ENCODE measurements at places on chromosomes 3 and 15.

DNA sequence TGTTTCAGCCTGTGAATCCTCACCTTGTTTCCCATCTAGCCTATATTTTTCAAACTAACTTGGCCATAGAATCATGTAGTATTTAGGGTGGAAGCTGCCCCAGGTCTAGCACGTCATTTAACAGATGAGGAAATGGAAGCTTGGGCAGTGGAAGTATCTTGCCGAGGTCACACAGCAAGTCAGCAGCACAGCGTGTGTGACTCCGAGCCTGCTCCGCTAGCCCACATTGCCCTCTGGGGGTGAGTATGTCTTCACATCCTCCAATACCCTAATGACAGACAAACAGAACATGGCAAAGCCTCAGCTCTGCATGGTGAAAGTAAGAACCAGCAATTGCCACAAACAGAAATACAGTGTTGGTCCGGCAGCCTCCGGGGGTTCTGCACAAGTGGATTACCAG is 2.2 kb upstream of the CCR5 start:
- peak; percentile 82 for DNase-seq

DNA sequence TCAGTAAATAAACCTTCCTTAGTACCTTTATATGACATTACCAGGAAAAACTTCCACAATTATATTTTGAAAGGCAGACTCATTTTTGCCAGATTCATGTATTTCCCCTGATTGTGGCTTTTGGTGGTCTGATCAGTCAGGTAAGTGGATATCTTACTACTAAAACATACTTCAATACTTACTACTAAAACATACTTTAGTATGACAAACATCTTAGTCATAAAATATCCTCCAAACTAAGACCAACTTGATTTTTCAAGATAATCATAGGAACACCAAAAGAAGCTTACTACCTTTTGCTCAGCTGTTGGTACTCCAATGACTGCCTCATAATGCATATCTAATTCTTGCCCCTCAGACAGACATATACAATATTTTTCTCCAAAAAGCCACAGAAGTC is 9.3 kb downstream of the TJP1 start:
- DNase-seq: no peak

DNA sequence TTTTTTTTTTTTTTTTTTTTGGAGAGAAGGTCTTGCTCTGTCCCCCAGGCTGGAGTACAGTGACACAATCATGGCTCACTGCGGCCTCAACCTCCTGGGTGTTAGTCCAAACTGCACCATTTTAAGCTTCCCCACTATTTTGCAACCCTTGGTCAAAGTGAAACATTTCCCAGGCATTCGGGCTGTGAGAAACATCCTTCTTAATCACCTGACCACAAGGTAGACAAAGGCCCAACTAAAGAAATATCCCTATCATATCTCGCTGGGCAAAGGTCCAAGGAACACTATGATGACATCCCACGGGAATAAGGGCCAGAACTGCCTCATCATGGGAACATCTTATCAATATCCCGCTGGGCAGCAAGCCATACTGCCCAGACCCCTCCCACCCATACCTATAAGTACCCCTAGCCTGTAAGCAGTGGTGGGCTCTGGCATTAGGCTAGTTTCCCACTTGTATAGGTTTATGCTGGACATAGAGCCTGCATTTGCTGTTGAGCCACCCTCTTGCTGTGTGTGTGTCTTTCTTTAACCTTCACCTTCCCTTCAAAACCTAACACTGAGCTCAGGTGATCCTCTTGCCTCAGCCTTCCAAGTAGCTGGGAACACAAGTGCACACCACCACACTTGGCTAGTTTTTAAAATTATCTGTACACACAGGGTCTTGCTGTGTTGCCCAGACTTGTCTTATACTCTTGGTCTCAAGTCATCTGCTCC is 95.2 kb downstream of the SEMA5B start:
- DNase-seq: no peak

DNA sequence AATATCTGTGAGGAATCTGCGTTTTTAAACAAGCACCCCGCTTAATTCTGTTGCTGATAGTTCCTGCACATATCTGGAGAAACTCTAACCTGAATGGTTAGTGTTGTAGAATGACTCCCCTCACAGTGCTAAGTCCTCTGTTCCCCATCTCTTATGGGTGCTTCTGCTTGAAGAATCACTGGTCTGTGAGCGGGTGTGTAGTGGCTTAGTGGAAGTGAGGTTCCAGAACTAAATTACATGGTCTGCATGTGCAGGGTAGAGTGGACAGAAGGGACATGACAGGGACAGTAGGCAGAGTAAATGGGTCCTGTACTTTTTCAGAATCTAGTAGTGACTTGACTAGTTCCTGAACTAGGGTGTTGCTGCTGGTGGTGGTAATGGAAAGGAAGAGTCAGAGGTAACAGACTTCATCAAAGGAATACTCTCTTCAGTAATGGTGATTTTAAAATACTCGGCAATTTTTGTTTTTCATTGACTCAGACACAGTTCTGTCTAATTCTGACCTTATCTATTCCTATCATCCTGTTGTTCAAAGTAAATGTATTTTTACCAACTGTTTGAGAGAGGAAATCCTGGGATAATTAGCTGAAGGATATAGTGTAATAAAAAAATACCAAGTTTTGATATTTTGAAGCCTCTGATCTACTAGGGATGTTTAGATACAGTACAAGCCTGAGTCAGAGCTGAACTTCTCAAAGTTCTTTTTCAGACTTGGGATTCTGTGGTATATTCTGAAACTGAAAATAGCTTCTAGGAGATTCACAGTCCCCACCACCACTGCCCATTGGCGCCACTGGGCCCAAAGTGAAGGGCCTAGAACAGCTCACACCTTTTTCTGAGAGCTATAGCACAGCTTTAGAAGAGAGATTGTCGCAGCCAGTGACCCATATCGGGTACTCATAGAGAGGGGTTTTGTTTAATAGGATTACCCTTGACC is 55.5 kb downstream of the FNDC3B start:
- no peak for DNase-seq

DNA sequence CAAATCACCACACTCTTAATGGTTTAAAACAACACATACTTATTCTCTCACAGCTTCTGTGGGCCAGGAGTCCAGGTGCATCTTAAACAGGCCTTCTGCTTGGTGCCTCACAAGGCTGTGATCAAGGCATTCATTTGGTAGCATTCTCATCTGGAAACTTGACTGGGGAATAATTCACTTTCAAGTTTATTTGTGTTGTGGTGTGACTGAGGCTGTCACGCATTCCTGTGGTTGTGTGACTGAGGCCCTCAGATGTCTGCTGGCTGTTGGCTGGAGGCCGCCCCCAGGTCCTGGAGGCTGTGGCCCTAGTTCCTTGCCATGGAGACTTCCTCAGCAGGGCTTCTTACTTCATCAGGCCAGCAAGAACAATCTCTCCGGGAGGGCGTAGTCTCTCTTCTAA is 16.9 kb upstream of the FAM3D start:
- DNase-seq: no peak

DNA sequence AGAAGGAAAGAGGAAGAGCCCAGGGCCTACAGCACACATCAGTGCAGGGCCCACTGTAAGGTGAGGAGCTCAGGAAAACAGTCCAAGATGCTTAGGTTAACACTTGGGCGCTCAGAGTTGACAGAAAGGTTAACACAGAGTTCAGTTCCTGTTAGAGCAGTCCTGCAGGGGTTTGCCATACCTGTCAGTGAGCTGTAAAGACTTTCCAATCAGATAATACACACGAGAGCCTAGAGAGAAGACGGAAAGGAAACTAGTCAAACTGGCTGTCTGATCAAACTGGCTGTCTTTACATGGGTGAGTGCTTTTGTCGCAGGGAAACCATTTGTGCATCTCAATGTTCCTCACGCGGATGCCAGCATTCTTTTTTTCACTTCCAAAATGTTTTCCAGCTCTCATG is 61.4 kb upstream of the ARHGEF26 start:
- peak; percentile 33 for DNase-seq

DNA sequence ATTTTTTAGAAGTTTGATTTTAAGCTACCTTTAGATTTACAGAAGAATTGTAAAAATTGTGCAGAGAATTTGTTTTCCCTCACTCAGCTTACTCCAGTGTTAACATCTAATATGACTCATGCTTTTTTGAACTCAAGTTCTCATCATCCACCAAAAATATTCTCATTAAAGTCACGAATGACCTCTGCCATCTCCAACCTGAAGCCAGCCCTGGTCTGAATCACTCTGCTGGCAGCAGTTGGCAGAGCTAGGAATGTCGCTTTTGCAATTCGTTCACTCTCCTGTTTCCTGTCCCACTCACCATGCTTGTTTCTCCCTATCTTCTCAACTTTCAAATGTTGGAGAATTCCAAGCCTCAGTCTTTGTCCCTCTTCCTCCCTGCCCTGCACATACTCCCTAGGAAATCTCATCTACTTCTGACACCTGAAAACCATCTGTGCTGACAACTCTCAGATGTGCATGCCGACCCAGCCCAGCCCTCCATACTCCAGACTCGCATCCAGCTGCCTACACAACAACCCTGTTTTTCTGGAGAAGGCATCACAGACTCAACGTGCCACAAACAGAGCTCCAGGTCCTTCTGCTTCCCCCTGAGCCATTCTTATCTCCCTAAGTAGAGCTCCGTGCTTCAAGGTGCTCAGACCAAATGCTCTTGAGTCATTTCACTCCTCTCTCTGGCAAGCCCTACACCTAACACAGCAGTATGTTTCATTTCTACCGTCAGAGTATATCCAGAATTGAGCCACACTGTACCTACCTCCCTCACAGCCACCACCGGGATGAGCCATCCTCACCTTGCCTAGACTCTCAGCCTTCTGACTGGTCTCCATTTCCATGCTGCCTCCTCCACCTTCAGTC is 24.9 kb downstream of the PRR23E start:
- no peak for DNase-seq

- peak; percentile 85 for DNase-seq
These were observed 84.2 kb upstream of the SLC4A7 start for GRCh38 chr3:27568393-27568792.

DNA sequence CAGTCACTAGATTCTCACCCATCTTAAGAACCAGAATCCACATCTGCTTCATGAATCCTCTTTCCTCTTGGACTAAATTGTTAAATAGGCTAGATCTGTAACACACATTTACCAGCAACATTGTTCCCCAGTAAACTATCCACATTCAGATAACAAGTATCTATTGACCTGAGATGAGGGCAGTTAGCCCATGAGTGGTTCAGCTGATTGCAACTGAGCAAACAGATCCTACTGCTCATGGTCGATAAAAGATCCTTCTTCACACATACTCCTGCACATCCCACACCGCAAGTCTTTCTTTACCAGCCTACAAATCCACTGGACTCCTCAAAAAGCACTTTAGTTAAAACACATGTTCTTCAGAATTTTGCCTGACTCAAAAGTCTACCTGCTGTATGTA is 59.2 kb downstream of the UACA start:
- DNase-seq: no peak

GRCh38 chr3:18861137-18861536 is 287.2 kb upstream of the KCNH8 start:
- no peak for DNase-seq

DNA sequence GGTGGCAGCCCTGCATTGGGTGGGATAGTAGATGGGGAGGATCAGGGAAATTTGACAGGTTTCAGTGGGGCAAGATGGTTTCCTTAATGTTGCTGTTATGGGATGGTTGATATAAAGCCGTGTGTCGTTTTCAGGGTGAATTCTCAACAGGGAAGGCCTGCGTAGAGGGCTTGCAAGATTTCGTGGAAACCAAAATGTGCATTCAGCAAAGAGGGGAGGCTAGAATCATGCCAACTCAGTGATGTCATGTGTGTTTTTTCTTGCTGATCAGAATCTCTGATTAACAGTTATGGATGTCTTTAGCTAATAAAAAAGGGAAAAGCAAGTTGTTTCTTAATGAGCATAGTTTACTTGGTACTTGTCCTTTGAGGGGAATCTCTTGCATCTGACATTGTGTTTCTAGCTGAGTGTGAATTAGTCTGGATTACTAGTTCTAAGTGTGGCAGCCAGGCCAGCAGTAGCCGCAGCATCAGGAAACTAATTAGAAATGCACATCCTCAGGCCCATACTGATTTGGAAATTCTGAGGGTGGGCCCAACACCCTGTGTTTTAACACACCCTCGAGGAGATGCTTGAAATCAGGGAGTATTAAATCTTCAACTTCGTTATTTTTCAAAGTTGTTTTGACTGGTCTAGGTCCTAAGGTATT is 24.8 kb downstream of the MRAS start:
- DNase-seq: no peak

GRCh38 chr3:12932347-12932746 is 91.0 kb upstream of the RPL32 start:
- DNase-seq: peak; percentile 61

GRCh38 chr3:46976326-46977190 is at the start of gene CCDC12:
Gene CCDC12, minus strand, starts transcription at chr3:46976745. Its CDS starts 13 bp downstream, at chr3:46976732.
- DNase-seq: peak; percentile 99

DNA sequence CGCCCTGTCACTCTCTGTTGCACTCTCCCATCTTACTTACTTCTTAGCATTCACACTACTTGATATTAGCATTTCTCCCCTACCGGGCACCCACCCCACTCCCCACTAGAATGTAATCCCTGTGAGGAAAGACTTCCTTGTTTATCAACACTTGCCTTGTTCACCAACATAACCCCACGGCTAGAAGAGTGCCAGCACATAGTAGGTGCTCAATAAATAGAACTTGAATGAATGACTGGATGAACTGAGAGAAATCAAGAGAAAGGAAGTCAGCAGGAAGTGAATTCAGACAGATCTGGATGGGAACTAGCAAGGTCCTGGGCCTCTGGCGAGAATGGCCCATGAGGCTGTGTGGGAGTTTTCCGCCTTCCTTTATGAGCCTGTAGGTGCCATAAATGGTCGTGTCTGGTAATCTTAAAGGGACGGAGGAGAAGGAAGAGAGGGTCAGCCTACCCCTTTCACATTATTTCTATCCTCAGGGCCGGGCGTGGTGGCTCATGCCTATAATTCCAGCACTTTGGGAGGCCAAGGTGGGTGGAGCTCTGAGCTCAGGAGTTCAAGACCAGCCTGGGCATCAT is 42.4 kb upstream of the HERC1 start:
- DNase-seq: no peak

- DNase-seq: no peak
These were observed 11.9 kb downstream of the CISH start for GRCh38 chr3:50599716-50600118.

DNA sequence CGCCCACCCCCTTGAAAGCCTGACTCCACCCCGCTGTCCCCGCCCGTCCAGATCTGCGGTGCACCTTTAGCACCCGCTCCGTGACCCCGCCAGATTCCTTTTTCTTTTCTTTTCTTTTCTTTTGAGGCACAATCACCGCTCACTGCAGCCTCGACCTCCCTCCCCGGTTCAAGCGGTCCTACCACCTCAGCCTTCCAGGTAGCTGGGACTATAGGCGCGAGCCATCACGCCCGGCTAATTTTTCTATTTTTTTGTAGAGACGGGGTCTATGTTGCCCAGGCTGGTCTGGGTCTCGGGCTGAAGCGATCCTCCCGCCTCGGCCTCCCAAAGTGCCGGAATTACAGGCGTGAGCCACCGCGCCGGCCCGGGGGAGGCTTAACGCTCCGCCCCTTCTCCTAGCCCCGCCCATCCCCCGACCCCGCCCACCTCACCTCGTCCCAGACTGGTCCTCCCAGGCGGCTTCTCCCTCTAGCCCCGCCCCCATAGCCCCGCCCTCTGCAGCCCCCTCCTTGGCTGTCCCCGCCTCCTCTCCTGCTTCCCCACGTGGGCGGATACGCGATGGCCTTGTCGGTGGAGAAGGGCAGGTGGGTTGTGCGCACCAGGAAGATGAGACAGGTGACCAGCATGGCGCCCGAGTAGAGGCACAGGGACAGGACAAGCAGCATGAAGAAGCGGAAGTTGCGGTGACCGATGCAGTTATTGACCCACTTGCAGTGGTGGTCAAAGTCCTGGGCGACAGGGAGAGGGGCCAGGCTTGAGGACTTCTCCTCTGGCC is 3.2 kb downstream of the ZDHHC19 start:
- no peak for DNase-seq

Measured in Ammon's horn (tissue), 1 donor.